ENCODE measurements at places on chromosomes 5 and 9.

DNA sequence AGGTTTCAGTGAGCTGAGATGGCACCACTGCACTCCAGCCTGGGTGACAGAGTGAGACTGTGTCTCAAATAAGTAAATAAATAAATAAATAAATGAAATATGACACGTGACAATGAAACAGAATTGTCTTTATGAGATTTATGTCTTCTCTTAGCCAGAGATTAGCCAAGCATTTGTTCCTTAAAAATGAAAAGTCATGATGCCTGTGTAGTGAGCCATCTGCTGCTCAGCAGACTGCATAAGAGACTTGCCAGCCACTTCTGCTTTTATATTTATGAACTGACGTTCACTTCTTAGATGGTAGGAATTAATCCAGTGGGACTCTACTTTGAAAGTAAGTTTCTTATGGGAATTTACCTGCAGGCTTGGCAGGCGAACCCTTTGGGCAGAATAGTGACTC is 227.4 kb downstream of the NR3C1 start:
- DNase-seq: no peak

GRCh38 chr9:132239518-132239917 is 77.7 kb downstream of the NTNG2 start:
- no peak for DNase-seq

GRCh38 chr9:211036-211435 is 3.6 kb upstream of the DOCK8 start:
- no peak for DNase-seq

DNA sequence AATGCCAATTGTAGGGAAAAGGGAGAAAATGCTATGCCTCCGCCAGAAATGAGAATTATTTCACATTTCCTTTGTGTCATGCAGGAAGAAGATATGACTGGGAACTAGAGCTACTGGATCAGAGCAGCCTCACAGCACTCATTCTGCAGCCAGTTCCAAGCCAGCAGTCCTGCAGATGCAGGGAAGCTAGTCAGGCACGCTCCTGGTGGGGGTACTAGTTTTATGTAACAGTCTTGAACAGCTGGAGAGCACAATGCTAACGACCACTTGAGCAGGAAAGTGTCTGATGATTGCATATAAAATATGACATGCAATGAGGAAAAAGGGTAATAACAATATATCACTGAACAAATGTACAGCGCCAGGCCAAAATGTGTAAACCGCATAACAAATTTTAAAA is 21.7 kb downstream of the CDH10 start:
- DNase-seq: no peak

DNA sequence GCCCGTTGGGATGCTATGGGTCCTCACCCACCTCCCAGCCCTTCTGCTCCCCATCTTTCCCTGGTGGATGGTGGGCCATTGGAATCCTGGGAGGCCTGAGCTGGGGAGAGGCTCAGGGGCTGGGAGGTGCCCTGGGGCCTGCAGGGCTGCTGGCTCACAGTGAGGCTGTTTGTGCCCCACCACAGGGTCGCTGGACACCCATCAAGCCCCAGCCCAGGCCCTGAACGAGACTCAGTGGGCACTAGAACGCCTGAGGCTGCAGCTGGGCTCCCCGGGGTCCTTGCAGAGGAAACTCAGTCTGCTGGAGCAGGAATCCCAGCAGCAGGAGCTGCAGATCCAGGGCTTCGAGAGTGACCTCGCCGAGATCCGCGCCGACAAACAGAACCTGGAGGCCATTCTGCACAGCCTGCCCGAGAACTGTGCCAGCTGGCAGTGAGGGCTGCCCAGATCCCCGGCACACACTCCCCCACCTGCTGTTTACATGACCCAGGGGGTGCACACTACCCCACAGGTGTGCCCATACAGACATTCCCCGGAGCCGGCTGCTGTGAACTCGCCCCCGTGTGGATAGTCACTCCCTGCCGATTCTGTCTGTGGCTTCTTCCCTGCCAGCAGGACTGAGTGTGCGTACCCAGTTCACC is 4.9 kb upstream of the AIF1L start:
- no peak for DNase-seq

DNA sequence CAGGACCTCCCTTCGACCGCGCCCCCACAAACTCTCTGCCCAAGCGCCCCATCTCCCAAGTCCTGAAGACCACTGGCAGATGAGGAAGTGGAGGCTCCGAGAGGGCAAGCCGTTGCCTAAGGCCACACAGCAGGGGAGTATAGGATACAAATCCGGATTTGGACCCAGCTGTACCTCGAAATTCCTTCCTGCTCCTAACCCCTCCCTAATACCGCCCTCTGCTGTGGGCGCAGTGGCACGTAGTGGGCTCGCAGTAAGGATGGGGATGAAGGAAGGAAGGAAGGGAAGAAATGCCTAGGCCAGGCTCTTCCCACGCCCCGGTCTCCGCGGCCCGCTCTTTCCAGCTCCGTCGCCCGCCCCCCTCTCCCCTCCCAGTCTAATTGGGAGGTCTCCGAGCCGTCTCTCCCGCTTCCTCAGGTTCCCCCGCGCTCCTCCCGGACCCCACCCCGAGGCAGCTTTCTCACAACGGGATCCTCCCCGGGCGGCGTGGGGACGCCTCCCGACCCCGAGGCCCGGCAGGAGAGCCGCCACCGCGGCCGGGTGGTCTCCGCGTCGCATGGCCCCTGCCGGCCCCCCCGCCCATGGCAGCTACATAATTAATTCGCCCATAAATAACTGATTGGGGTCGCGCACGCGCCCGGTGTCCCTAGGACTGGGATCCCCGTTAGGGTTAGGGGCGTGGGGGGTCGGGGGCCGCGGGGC is 138.9 kb downstream of the C9orf50 start:
- peak; percentile 67 for DNase-seq

DNA sequence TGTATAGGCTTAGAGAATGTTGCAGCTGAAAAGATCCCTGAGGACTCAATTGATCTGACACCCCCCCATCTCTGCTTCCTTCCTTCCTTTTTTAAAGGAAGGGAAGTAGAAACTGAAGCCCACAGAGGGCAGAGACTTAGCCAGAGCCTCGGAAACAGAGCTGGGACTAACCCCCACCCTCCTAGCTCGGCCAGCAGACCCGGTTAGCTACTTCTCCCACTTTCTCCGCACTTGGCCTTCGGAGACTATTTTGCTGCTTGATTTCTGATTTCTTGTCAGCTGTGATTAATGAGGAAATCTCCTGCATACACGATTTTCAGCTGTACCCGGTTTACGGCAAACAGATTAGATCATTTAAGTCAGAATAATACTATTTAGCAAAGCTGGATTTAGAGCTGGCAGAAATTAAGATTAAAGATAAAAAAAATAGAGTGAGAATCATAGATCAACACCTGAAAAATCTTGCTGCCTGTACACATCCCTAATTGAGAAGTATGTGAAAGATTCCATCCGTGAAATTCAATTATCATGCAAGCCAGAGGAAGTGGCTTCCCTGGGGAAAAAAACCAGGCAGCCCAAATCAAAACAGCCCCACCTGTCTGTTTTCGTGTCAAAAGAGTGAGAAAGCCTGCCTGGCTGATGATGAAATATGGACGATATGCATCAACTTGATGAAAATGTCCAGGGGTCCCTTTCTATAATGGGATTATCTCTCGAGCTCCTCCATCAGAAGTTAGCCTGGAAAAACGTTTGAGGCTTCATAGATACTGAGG is 159.5 kb upstream of the SHB start:
- no peak for DNase-seq

DNA sequence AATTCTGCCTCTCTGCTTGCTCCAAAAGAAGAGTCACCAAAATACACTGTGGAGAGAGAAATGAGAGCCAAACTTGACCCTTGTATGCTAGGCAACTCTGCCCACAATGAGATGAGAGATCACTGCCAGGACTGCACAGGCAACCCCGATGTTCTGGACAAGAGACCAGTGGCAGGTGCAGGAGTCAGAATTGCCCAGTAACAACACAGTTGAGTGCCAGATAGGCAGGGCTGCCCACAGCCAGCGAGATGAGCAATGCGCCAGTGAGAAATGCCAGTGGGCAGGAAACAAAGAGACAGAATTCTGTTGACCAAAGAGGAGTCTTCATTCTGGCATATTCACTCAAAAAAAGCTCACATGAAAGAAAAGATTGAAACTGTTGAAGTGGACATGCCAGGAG is 570.7 kb downstream of the CAAP1 start:
- no peak for DNase-seq

GRCh38 chr9:93807166-93808074 is 147.7 kb downstream of the BARX1 start:
- DNase-seq: no peak

DNA sequence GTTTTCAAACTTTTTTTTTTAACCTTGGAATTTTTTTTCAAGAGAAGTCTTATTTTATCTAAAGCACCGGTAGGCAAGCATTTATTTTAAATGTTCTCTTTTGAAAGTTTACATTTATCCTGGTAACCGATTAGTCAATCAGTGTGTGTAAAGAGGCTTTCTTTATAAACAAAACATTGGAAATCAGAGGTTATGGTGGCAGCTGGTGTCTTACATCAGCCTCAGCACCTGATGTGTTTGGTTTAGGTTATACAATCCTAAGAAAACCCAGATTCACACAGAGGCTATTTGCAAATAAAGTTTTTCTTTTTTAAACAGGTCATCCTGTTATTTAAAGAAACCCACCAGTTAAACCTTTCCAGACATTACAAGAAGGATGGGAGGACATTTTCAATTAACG is 173.3 kb upstream of the GDNF start:
- DNase-seq: no peak

DNA sequence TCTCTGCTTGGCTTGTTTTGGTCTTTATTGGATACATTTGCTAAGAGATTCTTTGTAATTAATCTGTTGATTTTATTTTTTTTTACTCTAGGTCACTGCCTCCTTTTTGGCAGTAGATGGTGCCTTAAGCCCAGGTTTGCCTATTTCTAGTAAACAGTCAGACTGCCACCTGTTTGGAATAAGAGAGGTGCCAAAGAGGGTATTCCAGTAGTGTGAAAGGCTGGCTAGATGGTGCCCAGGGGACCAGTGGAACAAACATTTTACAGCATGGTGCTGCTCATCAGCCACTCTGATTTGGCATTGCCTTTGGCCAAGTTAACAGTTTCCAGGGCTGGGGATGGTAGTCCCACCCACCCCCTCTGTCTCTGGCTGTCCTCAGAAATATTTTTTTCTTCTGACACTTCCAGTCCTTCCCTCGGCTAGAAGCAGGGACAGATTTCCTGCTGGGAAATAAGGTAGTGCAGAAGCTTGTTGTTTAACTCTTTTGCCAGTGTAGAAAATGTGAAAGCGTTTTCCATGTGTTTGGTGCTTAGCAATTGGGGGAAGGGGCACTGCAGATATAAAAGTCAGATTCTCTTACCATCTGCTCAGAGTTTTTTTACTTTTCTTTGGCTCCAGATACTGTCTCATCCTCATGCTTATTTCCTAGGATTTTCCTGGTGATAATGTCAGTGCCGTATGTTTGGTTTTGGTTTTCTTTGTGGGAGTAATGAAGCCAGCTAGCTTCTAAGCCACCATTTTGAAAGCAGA is 36.6 kb upstream of the FBXL7 start:
- DNase-seq: no peak

GRCh38 chr9:92627651-92628050 is 42.3 kb downstream of the IPPK start:
- DNase-seq: no peak

DNA sequence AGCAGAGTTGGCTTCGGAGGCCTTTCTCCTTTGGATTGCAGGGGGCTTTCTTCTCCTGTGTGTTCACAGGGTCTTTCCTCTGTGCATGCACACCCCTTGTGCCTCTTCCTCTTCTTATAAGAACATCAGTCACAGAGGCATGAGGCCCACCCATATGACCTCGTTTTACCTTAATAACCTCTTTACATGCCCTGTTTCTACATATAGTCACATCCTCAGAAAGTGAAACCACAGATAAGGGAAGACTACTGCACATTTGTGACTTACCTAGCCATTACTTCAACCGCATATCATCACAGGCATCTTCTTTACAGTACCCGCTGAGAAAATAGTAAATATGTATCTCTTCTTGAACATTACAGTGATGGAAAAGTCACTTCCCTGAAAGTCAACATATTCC is 204.9 kb upstream of the TARS1 start:
- no peak for DNase-seq

DNA sequence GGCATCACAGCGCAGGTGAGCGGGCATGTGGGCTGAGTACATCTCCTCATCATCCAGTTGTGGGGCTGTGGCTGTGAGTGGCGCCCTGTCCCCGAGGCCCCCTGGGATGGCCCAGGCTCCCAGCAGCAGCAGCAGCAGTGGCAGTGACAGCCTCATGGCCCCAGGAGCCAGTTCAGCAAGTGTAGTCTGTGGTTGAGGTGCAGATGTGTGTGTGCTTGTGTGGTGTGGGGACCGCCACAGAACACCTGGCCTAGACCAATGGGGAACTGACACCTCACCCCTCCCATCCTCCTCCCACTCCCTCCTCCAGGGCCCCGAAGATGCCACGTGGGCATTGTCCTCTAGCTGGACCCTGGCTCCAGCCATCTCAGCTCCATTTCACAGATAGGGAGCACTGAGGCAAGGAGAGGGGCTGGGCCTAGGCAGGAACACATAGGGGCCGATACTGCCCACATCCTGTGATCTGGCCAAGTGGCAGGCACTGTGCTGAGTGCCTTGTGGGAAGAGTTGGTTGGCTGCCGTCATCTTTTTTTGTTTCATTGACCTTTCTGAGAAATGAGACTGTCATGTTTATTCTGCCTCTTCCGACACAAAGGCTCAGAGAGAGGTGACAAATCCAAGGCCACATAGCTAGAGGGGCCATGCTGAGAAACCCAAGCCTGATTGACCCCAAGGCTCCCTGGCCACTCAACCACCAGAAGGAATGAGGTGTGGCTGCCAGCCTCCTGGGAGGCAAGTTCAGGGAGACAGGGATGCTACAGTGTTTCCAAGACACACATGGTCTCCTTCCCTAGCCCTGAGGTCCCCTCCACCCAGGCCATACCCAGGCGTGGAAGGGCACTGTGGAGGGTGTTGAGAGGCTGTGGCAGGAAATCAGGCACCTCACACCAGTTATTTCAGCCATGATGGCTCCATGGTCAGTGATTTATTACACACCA is at the start of gene MZB1:
Gene MZB1, minus strand, starts transcription at position 213 of the 938 bp plus-strand sequence. Its CDS starts 57 bp downstream, at position 156.
- no peak for DNase-seq

GRCh38 chr5:1173485-1174070 is 27.8 kb upstream of the SLC6A19 start:
- no peak for DNase-seq

GRCh38 chr5:52824827-52825226 is 37.1 kb downstream of the ITGA1 start:
- DNase-seq: no peak

DNA sequence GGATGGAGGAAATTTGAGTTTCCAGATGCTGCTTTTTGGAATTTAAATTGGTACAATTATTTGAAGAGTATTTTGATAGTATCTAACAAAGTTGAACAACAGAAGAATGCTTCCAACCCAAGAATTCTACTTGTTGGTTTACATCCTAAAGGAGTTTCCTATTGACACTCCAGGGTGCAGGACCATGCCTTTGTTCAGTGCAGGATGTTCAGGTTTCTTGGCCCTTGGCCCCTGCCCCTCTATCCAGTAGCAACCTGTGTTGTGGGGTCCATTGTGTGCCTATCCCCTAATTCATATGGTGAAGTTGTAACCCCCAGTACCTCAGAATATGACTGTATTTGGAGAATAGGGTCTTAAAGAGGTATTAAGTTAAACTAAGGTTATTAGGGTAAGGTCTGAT is 750.0 kb upstream of the ZNF608 start:
- DNase-seq: no peak

GRCh38 chr9:129225815-129226214 is 47.8 kb upstream of the IER5L start:
- DNase-seq: no peak

- DNase-seq: no peak
Observed at GRCh38 chr5:176735383-176736265, 74.7 kb upstream of the UNC5A start.

Data from WERI-Rb-1 (cell line).